ENCODE measurements at places on chromosomes 12 and 14.

DNA sequence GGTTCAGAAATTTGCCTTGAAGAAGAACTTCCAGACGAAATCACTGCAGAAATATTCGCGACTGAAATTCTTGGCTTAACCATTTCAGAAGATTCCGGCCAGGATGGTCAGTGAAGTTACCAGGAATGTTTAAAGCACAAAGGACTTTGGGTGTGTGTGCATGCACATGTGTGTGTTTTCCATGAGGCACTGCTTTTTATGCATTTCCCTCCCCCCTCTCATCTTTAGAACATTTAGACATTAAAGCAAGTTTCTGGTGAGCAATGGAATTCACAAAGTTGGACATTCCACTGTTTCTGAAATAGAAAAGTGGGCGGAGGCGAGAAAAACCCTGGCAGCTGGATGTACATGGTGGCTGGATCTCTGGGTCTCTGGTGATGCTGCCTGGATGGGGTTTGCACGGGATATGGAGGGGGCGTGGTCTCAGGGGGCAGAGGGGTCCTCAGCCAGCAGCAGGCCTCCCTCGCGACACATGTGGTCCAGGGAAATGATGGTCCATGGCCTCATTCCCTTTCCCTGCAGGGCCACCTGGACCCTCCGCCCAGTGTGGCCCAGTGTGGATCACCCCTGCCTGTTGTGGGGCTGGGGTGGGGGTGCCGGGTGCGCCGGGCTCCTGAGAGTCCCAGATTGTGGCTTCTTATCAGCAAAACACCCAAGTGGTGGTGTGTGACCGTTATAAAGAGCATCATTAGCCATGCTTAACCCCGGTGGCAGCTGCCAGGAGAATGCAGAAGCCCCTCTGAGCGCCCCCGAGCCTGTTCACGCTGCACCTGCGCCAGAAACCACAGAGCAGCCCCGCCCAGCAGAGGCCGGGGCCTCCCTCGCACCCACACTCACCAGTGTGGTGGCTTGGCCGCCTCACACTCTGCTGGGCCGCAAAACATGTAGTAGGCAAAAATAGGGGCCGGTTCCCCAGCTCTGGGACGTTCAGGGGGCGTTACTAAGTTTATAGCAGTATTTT lies 17.8 kb upstream of the BCL7A start:
- no peak for DNase-seq

- DNase-seq = no peak
Measured at GRCh38 chr12:106416273-106416672, 58.7 kb downstream of the POLR3B start.

DNA sequence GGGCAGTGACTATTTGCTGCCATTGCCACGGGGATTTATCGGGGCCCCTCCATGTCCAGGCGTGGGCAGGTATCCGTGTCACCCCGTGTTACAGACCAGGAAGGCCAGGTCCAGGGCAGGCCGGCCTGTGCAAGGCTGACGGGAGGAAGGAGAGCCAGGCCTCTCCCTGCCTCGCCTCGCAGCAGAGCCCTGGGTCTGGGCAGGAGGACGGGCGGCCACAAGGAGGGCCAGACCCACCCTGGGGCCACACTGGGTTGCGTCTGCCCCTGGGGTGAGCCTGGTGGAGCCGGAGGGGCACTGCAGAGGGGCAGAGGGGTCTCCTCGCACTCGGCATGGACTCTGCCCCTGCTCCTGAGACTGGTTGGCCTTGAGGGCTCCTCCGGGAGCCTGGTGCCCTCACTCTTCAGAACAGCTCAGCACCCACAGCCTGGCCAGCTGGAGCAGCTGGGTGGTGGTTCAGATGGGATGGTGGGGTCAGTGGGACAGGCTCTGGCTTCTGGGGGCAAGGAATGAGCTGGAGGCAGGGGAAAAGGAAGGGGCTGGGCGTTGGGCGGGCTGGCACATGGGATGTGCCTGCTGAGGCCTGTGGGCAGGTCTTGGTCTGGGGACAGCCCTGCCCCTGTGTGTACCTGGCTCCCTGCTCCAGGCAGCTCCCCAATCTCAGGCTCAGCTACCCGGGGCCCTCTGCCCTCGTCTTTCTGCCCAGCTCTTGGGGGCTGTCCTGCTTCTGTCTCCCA lies 53.9 kb downstream of the KIF26A start:
- DNase-seq = no peak

GRCh38 chr14:24534286-24534685 lies 26.2 kb upstream of the CMA1 start:
- DNase-seq = no peak

DNA sequence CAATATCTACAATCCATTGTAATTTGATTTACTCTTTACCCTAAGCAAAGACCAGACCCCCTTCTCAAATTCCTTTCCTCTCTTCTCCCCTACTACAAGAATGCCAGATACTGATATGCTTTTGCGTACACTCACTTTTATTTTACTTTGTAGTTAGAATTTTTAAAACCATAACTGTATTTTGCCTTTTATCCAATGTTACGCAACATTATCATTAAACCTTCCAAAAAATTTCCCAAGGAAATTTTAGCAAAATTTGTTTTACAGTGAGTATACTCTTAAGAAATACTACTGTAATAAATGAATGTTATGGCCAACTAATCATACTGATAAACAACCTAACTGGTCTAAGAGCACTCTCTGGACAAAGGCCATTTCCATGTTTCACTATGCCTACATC lies 22.3 kb downstream of the ATP2B1 start:
- DNase-seq = no peak

GRCh38 chr12:90627180-90627896 lies 327.6 kb downstream of the CCER1 start:
- no peak for DNase-seq

- no peak for DNase-seq
Measured at GRCh38 chr12:86931714-86932113, 675.5 kb upstream of the MGAT4C start.

GRCh38 chr12:121190523-121191031 lies 19.4 kb upstream of the P2RX4 start:
- no peak for DNase-seq

- DNase-seq = no peak
Measured at GRCh38 chr12:14356147-14356546, 9.3 kb upstream of the ATF7IP start.

DNA sequence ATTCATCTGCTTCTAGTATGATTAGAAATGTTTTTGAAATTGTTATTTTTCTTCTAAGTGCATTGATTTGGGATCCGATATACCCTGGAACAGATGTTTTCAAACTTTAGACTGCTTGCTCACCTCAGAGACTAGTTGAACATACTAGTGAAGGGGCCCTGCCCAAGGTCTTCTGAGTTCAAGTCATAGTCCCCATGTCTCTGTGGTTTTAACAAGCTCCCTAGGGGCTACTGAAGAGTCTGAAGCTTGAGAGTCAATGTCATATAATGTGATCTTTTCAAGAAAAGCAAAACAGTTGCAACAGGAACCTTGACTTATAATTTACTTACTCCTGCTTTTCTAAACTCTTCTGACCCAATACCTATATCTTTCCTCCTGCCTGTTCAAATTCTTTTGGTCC lies 7.5 kb upstream of the UBE2N start:
- DNase-seq = no peak

DNA sequence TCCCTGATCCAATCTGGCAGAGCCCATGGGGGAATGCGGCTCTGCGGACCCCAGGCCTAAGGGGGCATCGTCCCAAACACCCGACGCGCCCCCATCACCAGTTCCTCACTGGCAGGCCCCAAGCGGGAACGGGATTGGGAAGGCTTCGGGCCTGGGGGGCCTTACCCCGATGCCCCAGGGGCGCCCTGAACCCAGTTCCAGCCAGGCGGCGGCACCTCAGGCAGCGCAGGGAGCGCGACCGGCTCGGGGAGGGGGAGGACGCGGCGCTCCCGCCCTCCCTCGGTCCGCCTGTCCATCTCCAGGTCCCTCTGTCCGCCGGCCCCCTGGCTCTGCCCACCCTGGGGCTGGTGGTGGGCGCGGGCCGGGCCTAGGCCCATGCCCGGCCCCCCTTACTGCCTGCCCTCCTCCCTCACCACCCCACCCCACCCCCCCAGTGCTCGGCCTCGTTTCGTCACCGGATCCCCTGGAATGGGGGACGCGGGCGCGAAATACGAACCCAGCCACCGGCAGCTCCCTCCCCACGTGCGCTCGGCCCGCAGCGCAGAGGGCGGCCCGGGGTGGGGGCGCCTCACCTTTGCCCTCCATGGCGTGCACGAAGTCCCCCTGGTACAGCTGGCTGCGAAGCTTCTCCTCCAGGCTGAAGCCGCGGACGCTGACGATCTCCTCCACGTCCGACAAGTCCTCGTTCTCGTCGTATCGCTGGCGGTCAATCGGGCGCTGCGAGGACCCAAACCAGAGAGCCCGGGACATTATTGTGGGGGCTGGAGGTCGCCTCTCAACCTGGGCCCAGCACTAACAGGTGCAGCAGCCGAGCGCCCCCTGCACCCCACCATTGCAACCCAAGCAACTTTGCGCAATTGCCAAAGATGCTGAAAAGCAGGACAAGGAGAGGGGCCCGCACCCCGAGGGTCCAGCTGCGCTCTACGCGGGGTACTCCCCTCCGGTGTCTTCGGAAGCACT lies 2.3 kb downstream of the KDM2B start:
- DNase-seq = no peak

DNA sequence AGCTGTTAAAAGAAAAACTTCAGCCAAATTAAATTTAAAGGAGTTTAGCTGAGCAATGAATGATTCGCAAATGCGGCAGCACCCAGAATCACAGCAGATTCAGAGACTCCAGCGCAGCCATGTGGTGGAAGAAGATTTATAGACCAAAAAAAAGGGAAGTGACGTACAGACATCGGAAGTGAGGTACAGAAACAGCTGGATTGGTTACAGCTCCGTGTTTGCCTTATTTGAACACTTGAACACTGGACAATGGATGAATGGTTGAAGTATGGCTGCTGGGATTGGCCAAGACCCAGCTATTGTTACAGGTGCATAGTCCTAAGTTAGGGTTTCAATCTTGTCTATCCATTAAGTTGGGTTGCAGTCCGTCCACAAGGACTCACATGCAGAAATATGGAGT lies 42.6 kb downstream of the GALNT8 start:
- DNase-seq = no peak

GRCh38 chr12:80291108-80291754 lies 152.8 kb upstream of the PTPRQ start:
- no peak for DNase-seq

- no peak for DNase-seq
Measured at GRCh38 chr12:118427819-118428218, 51.5 kb downstream of the SUDS3 start.

DNA sequence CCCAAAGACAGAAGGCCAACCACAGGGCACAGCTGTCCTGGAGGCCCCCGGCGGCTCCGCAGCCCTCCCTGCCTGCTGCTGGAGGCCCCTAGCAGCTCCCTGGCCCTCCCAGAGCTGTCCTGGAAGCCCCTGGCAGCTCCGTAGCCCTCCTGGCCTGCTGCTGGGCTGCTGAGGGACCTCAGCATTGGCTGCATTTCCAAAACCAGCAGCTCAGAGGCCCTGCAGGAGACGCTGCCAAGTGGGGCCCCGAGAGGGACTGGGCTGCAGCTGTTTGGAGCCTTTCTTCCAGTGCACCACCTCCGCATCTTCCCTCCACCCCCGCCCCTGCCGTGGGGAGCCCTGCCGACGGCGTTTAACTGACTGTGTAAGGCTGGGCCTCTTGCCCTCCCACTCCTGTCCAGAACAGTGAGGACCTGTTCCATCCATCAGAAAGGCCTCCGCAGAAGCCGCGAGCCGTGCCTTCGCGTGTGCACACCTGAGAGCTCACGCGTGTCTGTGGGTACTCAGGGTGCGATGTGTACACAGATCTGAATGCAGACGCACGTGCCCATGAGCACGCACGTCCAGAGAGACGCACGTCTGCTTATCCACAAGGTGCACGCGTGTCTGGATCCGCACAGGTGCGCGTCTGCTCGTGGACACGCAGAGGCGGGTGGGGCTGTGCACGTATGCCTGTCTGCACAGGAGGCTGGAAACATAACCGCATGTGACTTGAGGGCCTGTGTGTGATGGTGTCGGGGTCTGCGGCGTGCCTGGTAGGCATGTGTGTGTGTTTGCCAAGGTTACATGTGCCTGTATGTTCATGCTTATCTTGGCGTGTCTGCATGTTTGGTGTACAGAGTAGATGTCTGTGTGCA lies 57.0 kb upstream of the FBRSL1 start:
- DNase-seq = no peak

- DNase-seq = no peak
Measured at GRCh38 chr14:54356172-54356571, 40.6 kb upstream of the CDKN3 start.

DNA sequence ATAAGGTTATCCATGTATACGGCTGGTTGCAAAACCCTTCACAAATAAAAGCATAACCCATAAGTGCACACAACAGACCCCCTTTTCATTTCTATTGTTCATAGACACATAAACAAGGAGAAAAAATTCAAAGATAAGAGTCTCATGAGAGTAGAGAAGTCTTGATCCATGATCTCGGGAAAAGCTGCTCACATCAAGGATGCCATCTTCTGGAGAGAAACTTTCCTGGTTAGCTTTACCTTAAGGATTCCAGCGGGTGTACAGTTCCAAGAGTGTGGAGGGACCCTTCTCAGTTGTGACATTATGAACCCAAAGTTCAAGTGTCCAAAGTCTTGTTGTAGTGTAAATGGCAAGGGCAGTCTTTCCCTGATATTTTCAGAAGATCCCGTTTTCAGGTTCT lies 144.5 kb downstream of the LLPH start:
- no peak for DNase-seq

DNA sequence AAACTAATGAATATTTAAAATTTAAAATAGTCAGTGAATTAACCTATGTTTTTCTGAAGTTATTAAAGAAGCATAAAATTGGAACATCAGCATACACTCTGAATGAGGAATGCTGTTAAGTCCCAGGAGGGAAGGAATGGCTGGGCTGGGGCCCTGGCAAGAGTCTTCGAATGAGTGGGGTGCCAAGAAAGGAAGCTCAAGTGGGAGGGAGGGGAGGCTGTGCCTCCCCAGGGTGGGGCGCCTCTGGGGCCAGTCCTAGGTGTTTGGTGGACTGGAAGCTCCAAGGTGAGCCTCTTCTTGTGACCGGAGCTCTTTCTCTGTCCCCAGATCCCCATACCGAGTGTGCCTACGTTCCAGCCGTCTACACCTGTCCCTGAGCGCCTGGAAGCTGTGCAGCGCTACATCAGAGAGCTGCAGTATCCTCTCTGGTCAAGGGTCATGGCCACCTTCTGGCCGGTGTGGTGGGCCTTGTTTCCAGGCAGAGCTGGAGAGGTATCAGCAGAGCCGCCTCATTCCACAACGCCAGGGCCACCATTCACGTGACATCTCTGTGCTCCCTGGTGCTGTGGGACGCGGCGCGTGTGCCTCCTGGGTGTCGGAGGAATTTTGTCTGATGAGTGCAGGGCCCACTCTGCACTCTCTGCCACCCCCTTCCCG lies 8.5 kb downstream of the VASH1 start:
- DNase-seq = no peak
